ENCODE measurements at places on chromosomes 12 and 14.

DNA sequence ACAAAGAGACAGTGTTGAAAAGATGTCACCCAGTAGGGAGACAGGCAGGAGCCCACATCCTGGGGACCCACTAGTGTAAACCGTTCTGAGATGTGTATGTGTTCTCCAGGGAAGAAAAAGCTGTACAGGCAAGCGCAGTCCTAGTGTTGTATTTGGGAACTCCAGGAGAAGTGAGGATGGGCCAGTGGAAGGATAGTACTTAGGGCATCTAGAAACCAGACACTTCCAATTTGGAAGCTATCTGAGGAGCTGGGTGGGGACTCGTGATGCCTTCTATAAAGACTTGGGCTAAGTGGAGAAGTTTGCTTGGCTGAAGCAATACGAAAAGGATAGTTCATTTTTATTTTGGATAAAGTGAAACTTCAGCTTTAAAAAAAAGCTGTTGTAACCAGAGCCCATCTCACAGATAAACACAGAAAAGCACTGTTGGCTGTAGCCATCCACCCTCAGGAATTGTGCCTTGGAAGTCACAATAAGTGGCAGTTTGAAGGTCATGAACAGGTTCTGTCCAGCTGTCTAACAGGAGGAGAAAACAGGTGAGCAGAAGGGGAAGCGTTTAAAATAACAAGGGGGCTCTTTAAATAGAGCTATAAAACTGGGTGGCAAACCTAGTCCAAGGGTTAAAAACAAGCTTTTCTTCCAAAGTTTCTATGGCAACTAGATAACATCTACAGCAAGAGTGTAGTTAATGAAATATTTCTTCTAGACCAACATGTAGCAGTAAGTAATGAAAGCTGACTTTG is 108.0 kb upstream of the ARHGAP5 start:
- no peak for DNase-seq

- DNase-seq = no peak
Observed at GRCh38 chr12:92030618-92031017, 115.0 kb downstream of the BTG1 start.

DNA sequence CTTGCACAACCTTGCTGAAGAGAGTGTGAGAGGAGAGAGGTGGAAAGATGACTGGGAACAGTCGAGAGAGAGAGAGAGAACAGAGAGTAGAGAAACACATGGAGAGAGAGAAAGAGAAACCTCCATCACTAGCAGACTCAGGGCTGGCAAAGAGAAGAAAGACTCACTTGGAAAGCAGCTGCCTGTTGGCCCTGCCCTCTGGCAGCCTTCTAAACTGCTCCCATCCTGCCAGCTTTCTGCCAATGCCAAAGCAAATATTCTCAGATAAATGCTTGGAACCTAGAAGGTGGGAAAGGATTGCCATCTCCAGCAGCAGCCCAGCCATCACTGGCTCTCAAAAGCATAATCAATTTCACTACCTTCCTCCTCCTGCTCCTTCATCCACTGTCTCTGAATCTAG is 107.9 kb upstream of the WSCD2 start:
- DNase-seq = no peak

DNA sequence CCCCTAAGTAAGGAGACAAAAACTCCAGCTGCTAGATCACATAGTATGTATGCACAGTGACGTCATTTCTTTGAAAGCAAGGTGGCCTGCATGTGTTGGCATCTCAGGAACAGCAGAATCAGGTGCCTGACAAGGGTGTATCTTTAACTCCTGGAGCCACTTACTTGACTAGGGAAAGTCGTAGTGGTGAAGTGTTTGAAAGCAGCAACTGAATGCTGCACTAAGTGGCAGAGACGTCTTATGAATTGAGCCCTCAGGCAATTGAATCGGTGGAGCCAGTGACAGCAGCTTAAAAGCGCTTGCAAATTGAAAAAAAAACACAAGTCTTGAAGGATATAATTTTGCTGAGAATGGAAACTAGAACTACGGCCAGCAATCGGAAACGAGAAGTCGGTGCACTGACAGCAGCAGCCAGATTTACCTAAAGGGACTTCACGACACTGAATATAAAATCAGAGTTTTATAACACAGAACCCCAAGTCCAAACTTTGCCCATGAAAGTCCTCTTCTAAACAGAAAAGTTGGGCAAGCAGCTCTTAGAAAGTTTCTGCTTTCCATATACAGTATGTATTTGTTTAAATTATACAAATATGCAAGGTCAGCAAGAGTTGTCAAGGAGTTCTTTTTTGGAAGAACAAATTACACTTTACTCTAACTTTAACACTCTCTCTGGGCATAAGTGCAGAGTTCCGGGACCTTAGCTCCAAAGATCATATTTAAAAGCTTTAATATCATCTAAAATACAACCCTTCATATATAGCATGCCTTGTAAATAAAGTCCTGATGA is 1.1 kb downstream of the IGF1 start:
- DNase-seq = no peak

- DNase-seq = no peak
Observed at GRCh38 chr14:71629765-71630492, 302.3 kb upstream of the RGS6 start.

DNA sequence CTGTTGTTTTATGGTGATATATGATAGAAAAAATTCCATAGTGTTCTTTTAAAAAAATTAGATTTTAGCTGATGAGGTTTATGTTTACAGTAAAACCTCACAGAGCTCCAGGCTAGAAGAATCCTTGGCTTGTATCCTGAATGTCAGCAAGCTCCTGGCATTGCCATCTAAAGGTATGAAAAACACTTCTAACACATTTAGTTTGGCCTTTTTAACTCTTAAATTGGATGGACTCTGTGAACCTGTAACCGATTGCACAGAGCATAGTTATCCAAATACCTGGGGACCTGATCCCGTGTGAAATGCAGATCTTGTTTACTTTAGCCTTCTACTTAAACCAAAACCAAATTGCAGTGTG is 241.1 kb upstream of the DCN start:
- no peak for DNase-seq

DNA sequence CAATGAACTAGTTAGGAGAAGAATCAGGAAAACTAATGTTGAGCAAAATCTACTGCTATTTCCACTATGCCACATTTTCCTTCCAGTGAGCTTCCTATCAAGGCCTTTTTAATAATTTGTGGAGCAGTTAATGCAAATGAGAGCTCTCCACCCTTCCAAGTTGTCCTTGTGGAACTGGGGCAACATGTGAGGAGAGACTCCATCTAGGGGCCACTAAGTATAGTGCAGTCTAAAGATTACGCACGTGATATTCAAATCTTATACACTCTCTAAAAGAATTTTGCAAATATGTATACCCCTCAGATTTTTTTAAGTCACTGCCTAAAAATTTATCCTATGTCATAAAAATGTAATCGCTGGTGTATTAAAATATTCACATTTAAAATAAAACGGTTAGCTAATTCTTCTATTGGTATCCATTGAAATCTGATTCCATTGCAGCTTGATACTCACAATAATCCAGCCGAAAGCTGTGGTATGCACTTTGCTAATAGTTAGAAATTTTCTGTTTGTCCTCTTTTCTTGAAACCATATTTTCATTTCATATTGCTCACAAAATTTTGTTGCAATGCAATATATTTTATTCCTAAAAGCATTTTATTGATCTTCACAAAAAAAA is 100.1 kb downstream of the PAH start:
- DNase-seq = no peak

GRCh38 chr14:70188322-70188658 is 461 bp downstream of the SLC8A3 start:
- DNase-seq = no peak

DNA sequence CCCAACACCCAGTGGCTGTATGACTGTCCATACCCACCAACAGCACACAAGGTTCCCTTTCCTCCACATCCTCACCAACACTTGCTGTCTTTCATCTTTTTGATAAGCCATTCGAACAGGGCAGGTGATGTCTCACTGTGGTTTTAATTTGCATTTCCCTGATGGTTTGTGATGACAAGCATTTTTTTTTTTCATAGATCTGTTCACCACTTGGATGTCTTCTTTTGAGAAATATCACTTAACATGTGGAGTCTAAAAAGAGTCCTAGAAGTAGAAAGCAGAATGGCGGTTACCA is 198.1 kb upstream of the DIO3 start:
- DNase-seq = no peak

DNA sequence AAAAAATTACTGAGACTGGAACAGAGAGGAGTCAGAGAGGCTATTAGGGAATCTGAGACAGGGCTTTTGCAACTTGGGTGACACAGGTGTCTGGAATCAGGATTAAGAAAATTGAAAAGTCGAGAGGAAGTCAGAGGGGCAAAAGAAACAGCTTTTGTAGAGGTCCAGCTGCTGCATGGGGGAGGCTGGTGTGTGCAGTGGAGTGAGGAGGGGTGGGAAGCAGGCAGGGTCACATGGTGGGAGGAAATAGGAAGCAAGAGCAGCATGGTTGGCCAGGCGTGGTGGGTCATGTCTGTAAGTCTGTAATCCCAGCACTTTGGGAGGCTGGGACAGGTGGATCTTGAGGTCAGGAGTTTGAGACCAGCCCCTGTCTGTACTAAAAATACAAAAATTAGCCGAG is 69.7 kb upstream of the VRK1 start:
- no peak for DNase-seq

DNA sequence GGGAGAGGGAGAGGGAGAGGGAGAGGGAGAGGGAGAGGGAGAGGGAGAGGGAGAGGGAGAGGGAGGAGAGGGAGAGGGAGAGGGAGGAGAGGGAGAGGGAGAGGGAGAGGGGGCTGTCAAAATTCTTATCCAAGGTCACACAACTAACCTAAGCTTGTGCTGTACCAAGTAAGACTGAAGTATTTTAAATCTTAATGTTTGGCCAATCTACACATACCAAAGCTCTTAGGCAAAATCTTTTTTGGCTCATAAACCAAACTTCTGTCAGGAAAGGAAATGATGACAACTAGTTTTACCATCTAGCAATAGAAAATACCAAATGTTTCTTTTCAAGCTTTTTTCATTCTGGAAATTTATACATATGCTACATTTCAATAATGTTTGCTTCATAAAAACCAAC is 33.8 kb downstream of the CCDC38 start:
- no peak for DNase-seq

DNA sequence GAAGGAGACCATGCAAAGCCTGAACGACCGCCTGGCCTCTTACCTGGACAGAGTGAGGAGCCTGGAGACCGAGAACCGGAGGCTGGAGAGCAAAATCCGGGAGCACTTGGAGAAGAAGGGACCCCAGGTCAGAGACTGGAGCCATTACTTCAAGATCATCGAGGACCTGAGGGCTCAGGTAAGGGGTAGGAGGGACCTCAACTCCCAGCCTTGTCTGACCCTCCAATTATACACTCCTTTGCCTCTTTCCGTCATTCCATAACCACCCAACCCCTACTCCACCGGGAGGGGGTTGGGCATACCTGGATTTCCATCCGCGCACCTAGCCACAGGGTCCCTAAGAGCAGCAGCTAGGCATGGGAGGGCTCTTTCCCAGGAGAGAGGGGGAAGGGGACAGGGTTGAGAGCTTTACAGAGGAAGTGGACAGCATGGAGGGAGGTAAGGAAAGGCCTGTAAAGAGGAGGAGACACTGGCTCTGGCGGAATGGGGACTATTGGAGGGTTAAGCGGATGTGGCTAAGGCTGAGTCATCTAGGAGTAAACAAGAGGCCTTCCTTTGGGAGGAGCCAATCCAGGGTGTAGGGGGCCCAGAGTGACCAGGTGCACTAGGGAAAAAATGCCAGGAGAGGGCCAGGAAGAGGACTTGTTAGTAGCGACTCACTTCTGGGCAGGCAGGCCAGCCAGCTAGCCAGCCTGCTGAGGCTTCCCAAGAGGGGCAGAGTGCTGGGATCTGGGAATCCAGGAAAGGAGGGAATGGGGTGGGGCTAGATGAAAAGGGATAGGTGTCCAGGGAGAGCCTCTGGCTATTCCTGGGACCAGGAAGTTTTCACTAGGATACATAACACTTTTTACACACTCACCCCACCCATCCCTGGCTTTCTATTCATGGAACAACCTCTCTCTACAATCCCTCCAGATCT is 754 bp downstream of the KRT18 start:
- peak; percentile 78 for DNase-seq

- DNase-seq = no peak
Observed at GRCh38 chr12:112524676-112525425, 106.1 kb downstream of the PTPN11 start.

GRCh38 chr12:77033658-77034536 is 31.5 kb downstream of the E2F7 start:
- no peak for DNase-seq

DNA sequence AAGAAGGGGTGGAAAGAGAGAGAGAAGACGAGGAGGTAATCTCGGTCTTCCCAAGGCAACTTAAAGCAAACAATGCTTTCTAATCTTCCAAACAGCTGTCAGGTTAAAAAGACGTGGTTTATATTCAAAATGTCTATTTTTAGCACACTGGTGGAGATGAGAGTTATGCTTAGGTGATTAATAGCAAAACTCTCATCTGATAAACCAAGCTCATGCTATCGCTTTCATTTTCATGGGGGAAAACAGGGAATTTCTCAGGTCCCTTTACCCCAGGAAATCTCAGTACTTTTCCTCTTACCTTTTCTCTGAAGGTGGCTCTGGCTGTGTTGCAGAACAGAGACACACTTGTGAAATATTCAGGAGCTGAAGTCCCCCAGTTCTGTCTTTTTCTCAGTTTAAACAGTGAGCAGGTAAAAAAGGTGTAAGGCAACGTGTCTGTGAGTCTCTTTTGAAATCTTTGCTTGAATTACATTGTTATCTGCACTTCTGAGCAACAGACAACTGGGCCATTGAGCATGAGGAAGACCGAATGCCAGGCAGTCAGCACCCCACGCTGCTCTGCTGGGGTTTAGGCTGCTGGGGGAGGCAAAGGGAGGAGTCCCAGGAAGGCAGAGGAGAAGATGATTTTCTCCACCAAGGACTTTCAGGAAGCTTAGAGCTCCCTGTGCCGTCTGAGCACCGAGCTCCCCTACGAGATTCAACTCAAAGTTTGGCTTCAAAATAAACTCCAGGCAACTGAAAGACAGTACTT is 759.3 kb downstream of the BCL11B start:
- no peak for DNase-seq

DNA sequence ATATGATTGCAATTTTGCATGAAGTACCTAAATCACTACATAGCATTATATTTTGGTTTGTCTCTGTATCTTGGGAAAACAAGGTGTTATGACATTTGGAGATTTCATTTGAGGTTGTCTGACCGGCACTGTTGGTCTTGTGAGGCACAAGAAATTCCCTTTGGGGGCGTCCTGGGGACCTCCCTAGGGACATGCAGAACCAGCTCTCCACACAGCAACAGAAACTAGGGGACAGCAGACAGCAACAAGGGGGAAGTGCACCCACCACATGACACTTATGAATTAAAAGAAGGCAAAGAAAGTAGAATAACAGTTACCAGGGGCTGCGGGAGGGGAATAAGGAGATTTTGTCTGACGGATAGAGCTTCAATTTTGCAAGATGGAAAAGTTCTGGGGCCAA is 14.4 kb downstream of the DDX54 start:
- no peak for DNase-seq

GRCh38 chr14:96170961-96171592 is 33.6 kb upstream of the BDKRB2 start:
- DNase-seq = no peak

GRCh38 chr12:66345212-66345611 is 42.9 kb downstream of the HELB start:
- DNase-seq = no peak

GRCh38 chr14:103543721-103544387 is 14.9 kb downstream of the TRMT61A start:
- no peak for DNase-seq

GRCh38 chr14:51527073-51527472 is 124.6 kb upstream of the FRMD6 start:
- no peak for DNase-seq

GRCh38 chr14:74619672-74620131 is 7.7 kb upstream of the LTBP2 start:
- peak; percentile 78 for DNase-seq
